ENCODE measurements at places on chromosomes 3 and 15.

DNA sequence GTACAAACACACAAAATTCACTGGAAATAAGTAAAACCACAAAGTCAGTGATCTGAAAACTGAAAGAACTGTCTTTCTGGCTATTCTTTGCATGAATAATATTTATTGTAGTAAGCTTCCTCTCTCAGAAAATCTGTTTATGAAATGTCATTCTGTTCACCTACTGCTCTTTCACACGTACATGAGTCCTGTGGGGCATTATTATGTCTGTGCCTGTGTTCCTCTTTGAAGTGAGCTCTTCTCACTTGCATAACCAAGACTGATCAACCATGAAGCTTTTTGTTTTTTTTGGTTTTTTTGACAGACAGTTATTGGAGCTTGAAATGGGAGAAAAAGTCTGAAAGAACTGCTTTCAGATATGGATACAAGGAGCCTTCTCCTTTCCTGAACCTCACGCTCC lies 195.8 kb downstream of the PLCH1 start:
- DNase-seq, result no peak

GRCh38 chr15:67685008-67685599 lies 140.2 kb upstream of the SKOR1 start:
- no peak for DNase-seq

- no peak for DNase-seq
Measured at GRCh38 chr3:120765830-120766493, 23.4 kb downstream of the GTF2E1 start.

DNA sequence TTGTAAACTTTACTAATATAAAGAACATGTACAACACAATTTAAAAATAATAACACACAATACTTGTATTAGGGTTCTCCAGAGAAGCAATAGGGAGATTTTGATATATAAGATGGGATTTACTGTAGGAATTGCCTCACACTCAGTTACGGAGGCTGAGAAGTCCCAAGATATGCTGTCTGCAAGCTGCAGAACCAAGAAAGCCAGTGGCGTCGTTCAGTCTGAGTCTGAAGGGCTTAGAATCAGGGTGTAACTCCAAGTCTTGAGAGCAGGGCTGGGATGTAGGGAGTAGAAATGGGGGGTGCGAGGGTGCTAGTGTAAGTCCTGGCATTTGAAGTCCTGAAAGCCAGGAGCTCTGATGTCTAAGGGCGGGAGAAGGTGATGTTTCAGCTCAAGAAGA lies 206.6 kb upstream of the HES1 start:
- DNase-seq, result no peak

DNA sequence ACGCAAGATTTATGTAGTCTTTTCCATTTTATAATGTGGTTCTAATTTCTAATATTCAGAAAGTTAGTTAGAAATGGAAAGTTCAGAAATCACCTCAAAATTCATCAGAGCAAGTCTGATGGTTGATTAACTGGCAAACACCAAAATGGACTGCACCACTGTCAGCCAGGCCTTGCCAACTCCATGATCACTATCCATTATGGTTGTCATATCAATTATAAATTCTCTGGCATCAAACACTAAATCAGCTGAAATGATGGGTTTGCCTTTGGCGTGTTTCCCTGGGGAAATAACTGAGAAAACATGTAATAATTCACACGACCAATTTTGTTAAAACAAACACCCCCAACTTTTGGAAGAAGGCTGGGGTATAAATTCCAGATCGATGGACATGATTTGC lies 219.4 kb downstream of the CDIN1 start:
- DNase-seq, result peak; percentile 52

DNA sequence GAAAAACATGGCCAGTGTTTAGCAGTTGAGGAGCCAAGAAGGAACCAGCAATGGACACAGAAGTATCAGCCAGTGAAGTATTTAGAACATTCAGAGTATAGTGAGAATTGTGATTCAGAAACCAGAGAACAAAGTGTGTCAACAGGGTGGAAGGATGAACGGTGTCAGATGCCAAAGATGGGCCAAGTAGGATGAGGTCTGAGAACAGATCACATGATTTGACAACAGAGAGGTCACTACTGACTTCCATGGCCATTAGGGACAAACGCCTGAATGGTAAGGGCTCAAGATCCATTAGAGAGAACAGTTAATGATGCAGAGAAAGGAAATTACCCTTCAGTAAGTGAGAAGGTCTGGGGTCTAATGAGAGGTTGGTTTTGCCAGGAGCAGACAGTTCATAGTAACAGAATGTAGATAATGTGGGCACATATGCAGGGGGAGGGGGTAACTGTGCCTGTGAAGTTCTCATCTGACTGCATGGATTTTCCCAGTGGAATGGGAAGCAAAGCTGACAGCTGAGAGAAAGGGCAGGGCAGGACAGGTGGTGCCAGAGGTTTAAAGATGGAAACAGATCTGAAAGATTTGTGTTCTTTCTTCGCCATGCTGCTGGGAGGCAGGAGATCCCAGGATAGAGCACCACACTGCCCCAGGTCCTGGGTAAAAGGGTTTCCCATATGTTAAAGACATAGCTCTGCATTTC lies 4.8 kb upstream of the ACAD9 start:
- no peak for DNase-seq

- DNase-seq, result no peak
Measured at GRCh38 chr15:101137312-101137940, 114.4 kb downstream of the CHSY1 start.

DNA sequence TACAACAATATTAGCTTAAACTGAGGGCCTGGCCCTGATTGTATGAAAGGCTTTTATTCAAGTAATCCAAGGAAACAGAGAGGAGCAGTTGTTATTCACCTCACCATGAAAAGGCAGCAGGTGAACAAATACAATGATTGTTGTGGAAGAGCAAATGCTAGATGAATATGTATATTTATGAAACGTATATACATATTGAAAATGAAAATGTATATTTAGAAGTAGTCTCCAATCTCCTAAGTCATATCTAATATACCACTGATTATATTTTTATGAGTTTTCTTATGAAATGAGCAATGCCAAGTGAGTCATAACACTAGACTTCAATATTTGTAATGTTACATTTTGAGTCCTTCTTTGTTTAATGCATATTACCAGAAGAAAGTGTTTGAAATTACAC lies 116.2 kb upstream of the KCNMB2 start:
- peak; percentile 97 for DNase-seq

DNA sequence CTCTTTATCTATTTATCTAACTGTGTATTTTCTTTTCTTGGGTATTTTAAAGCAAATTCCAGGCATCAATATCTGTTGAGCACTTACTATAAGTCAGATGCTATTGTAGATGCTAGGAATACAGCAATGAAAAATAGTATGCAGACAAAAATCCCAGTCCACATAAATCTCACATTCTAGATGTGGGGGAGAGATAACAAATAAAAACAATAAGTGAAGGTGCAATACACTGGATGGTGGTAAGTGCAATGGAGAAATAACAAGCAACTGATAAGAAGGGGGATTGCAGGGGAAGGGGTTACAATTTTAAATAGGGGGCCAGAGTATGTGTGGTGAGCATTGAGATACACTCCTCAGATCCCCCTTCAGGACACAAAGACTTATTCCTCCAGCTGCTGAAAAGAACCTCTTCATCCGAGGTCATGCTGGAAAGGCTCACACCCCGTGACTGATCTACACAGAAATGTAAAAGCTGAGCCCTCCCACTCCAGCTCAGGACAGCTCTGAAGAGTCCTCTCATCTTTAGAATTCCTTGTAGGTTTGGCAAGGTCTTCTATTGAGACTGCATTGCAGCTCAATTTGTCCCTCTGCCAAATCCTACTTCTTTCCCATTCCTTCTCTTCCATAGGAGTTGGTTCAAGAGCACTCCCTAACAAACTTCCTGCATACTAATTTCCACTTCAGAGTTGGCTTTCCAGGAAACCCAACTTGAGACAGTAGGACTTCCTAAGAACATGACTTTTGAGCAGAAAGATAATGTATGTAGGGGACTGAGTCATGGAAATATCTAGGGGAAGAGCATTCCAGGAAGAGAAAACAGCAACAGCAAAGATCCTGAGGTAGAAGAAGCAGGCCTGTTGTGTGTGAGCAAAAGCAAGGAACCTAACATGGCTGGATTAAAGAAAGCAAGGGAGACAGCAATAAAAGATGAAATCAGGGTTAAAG lies 8.1 kb upstream of the SCG3 start:
- DNase-seq, result no peak

DNA sequence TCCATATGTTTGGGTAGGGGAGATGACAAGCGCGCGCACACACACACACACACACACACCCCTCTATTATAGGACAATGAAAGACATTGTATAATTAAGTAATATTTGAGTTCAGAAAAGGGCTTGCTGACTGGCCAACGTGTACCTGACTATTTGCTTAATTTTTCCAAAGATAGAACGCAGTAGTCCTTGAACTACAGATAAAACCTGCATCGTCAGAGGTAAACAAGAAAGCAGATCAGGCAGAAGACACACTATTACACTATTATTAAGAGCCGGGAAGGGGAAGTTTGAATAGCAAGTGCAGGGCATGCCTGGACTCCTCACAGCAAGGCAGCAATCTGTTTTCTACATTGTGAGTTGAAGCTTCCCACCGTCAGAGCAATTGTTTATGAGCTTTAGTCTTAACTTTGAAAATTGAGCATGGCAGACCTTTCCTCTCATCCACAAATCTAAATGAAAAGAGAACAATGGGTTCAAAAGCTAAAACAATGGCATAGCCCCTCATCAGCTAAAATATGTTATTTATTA lies 427.7 kb downstream of the GABRG3 start:
- no peak for DNase-seq

DNA sequence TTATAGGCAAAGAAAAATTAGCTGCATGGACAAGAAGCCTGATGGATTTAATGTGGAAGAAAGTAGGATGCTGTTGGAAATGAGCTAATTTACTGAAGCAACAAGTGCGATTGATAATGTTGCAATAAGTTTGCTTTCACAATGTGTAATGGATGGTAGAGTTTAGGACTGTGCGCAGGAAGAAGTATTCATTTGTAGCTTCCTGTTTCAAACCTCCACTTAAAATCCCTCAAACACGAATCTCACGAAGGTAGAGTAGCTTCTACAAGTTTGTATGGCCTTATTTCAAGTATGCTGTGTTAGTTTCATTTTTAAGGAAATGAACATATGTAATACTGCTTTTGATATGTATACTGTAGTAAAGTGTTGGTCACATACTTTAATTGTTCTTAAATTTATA lies 42.3 kb downstream of the KCNH8 start:
- DNase-seq, result no peak

DNA sequence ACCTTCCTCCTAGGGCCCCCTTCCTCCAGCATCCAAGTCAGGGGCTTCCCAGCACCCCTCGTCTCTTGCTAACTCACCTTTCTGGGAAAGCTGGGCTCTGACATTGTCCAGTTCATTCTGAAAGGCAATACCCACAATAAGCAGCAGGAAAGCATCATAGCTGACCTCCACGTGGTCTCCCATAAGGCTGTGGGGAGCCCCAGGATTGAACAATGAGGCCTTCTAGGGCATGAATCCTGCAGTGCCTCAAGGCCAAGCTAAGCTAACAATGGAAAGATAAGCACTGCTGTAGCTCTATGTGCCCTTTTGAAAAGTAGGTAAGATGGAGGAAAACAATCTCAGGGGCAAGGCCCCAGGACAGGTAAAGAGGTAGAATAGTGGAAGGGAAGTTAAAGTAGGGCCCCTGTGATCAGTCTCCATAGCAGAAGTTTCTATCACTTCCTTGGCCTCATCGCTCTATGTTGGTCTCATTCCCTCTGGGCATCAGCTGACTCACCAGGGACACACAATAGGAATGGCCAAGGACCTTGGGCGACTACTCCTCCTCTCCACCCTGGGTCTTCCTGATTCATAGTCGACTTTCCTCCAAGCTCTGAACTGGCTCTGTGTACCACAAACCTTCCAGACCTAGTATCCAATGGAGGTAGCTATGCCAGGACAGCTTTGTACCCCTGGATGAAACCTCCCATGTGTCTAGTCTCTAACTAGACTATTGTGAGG lies 11.7 kb downstream of the TRAIP start:
- no peak for DNase-seq

- DNase-seq, result no peak
Measured at GRCh38 chr15:41022487-41023090, 69.3 kb downstream of the CHAC1 start.

DNA sequence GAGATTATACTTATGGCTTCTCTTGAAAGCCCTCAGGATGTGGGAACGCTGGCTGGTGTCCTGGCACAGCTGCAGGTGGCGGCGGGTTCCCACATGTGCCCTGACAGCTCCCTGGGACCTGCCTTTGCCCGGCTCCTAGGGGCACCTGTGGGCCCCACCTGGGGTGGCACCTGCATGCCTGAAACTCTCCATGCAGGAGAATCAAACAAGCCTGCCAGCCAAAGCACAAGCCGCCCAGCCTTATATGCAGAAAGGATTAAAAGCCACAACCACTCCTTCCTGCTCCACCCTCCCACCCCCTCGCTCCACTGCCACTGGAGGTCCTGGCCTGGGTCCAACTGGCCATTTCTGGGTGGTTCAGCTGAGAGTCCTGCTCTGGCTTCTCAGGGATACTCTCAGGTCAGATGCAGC lies 18.1 kb downstream of the TRPM1 start:
- no peak for DNase-seq

GRCh38 chr3:171334465-171334811 lies 125.8 kb downstream of the TNIK start:
- no peak for DNase-seq

DNA sequence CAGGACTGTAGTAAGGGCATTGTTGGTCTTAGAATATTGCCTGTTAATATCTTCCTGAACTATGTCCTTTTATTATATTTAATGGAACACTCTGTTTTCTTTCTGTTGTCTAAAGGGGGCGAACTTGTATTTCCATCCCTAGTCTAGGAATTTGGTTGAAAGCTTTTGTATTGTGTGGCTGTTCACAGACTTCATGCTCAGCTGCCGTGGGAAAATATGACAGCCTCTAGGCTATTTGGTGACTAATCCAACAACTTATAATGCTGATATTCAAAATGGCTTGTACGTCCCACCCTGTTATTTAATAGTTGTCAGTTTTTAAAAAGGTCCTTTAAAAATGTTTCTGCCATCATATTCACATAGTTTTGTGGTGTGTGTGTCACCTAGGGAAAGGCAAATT lies 202.6 kb downstream of the KLHL25 start:
- no peak for DNase-seq

DNA sequence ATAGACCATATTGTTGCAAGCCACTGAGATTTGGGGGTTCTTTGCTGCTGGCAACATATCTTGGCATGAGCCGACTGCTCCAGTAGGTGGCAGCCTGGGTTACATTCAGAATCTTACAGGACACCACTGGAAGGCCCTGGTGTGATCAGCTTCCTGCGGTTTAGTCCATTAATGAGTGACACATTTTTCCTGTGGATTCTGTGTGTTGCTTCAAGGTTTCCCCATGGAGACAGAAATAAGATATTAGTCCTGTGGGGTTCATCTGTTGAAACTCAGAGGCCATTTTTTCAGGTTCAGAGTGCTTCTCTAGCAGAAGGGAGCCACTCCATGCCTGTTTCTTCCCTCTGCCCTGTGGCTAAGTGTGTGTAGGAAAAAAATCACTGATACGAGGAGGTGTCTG lies 116.2 kb downstream of the MFSD1 start:
- DNase-seq, result peak; percentile 18

GRCh38 chr15:64013179-64014062 lies 32.9 kb downstream of the DAPK2 start:
- DNase-seq, result no peak

Measured in NCI-H2081 treated with DMSO at 0.1 percent for 48 hours (cell line).